Choroid plexus epithelial cell (primary cell): ENCODE measurements at places on chromosomes 13 and 19.

GRCh38 chr19:6374161-6374709 is 1.5 kb downstream of the PSPN start:
- no peak for DNase-seq

GRCh38 chr19:33393286-33394005 is 19.9 kb downstream of the CEBPG start:
- DNase-seq: no peak

GRCh38 chr13:29888306-29888705 is 37.9 kb upstream of the UBL3 start:
- peak; percentile 46 for DNase-seq

- DNase-seq: peak; percentile 94
These were observed 54.7 kb upstream of the WASF3 start for GRCh38 chr13:26502826-26503225.

- no peak for DNase-seq
These were observed 731 bp upstream of the AKAP8L start for GRCh38 chr19:15419413-15420025.

- DNase-seq: no peak
These were observed 59.5 kb downstream of the TNFRSF19 start for GRCh38 chr13:23629566-23630272.

DNA sequence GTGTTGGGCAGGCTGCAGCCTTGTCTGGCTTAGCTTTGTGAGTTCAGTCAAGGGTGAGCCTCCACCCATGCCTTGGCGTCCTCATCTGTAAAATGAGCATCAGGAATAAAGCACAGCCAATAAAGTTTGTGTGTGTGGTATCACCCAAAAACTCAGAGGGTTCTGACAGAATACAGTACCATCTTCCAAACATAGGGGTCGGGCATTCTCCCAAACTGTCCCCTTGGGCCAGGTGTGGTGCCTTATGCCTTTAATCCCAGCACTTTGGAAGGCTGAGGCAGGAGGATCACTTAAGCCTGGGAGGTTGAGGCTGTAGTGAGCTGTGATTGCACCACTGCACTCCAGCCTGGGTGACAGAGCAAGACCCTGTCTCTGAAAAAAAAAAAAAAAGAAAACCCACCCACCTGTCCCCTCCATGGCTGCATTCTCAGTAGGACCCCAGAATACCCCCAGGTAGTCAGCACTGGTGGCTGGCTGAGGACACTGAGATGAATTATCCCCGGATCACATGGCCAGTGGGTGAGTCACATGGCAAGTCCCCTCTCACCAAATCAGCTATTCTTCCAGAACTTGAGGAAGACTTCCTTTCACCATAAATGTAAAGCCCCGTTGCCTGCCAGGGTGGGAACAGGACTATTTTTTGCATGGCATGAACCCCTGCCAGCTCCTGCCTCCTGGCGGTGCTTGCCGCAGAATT is 18.6 kb downstream of the POP4 start:
- DNase-seq: no peak

DNA sequence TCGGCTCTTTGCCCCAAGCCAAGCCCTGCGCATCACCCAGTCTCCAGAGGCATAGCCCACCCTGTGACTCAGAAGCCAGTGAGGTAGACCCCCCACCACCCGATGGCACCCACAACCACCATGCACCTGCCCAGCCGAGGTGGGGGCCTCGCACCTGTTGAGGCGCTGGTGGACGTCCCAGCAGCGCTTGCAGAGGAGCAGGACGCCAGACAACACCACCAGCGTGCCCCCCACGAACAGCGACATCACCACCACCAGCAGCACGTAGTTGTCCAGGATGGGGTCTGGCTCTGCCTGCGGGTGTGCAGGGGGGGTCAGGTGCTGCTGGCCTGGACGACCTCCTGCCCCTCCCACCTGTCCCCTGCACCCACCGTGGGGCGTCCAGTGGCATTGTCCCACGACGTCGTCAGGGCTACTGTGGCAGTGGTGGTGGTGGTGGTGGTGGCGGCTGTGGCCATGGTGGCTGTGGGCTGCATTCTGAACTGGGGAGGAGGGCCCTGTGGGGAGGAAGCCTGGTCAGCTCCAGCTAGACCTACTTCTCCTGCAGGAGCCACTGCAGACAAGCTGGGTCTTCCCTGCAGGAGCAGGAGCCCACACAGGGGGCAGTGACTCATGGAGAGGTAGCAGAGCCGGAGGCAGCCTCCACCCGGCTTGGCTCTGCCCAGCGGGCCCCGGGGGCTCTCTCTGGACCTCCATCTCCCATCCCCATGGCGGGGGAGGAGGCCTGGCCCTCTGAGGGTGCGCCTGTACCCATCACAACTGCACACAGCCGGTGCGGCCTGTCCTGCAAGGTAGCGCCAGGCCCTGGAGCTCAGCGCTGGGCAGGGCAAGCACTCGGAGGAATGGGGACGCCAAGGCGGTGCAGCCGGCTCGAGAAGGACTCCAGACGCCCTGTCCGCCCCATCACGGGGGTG is 1.9 kb downstream of the CBARP start:
- DNase-seq: peak; percentile 61
